T1000 (cell line): ENCODE measurements at places on chromosomes 4 and X.
A peak's percentile ranks its signal among the peaks of the same experiment; 100 is the strongest.

DNA sequence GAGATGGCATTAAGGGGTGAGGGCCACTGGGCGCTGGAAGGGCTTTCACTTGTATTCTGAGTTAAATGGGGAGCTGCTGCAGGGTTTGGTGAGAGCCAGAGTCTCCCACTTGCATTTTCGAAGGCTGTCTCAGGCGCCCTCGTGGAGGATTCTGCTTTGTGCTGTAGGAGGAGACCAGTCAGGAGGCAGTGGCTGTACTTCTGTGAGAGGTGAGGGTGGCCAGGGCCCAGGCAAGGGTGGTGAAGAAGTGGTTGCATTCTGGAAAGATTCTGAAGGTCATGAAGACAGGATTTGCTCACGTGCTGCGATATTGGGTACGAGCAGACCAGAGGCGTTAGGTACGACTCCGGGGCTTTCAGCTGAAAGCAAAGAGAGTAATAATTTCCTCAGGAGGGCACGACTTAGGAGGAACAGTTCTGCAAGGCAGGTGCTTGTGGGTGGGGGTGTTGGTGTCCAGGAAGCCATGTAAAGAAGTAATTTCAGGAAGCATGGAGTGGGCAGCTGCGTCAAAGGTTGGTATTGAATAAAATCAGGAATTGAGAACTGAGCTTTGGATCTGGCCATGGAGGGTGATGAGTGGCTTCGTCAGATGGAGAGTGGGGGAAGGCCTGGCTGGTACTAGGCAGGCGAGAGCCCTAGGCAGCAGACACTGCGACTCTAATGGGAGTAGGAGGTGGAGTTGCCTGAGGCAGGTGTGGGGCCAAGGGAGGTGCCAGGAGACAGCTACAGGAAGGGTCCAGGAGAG lies 18.2 kb downstream of the PIGG start:
- no peak for DNase-seq

- DNase-seq = no peak
Measured at GRCh38 chr4:74400395-74400794, 35.5 kb downstream of the EREG start.

- no peak for DNase-seq
Measured at GRCh38 chr4:128654465-128654864, 155.0 kb upstream of the JADE1 start.

DNA sequence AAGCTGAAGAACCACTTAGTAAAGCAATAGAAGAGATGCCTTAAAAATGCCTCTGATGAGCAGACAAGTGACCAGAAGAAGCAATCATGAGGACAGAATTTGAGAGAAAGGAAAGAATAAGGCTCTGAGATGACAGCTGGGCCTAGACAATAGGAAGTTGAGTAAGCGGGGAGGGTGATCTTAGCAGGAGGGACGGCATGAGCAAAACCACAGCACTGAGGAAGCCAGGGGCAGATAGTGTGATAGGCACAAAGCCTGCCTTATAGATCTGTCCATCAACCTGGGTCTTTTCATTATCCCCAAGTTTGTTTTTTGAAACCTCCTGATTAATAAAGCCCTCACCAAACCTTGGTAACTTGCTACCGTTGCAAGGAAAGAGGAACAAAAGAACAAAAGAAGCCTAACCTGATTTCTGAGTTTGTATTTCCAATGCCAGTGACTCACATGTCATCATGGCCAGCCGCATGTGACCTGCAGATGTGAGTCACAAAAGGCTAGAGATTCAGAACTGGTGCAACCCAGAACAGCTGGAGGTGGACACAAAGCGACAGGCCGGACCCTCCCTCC lies 55.7 kb upstream of the PPARGC1A start:
- peak; percentile 80 for DNase-seq

GRCh38 chr4:107575243-107575642 lies 144.8 kb downstream of the PAPSS1 start:
- DNase-seq = no peak

- DNase-seq = no peak
Measured at GRCh38 chr4:28469886-28470285, 1609.2 kb downstream of the STIM2 start.

GRCh38 chr4:113499696-113500095 lies 261.8 kb downstream of the CAMK2D start:
- no peak for DNase-seq

GRCh38 chr4:119525005-119525749 lies 103.4 kb downstream of the PDE5A start:
- no peak for DNase-seq

GRCh38 chr4:86544310-86544966 lies 49.7 kb upstream of the PTPN13 start:
- DNase-seq = no peak
